ENCODE measurements at places on chromosomes 6 and 20. TPM values are rescaled to one million over a fixed set of nuclear protein-coding genes. Genes with fewer than 3 reads are reported as not detected.

CCN5 gene
- 994 TPM for total RNA-seq

PPP1R16B gene
- total RNA-seq = 8.9 TPM

CDK19 gene
- 8.7 TPM for total RNA-seq

LY6G6C gene
- not detected for total RNA-seq

CSNK2A1 gene
- total RNA-seq = 83.9 TPM

GRCh38 chr6:53686355-53686940 is 20.9 kb upstream of the KLHL31 start:
- no peak overlapping the region for H3K27ac ChIP-seq
- no peak for DNase-seq
- no peaks in the 10 kb centered on the region for H3K27me3 ChIP-seq
- no peaks in the 10 kb centered on the region for H3K4me1 ChIP-seq

- DNase-seq = no peak
- no peaks in the 10 kb centered on the region for H3K27me3 ChIP-seq
- H3K4me3 ChIP-seq = no peak overlapping the region
- H3K36me3 ChIP-seq = no peaks in the 10 kb centered on the region
Observed at GRCh38 chr6:100276311-100277057, 188.2 kb downstream of the SIM1 start.

DNA sequence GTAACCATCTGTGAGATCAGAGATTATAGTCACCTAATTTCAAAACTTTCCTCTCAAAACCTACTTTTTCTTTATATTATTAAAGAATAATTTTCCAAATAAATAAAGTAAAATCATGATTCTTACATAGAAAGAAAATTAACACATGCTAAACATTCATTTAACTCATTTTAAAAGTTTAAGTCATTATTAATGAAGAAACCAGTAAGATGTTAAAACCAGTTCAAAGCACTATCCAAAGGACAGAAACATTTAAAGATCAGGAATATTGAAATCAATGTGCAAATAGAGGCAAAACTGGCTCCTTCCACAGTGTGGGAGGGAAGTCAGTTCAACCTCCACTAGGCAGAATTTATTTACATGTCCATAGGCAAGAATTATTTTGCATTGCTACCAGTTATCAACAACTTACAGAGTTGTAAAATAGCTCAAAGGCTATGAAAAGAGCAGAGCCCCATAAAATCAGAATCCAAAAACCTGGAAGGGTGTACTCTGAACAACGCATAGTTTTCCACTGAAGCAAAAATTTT is 146.9 kb downstream of the KHDC1L start:
- DNase-seq = no peak
- no peak overlapping the region for H3K27ac ChIP-seq
- no peak overlapping the region for H3K4me3 ChIP-seq
- no peaks in the 10 kb centered on the region for H3K36me3 ChIP-seq

- no peaks in the 10 kb centered on the region for H3K27me3 ChIP-seq
- H3K4me1 ChIP-seq = no peaks in the 10 kb centered on the region
- no peaks in the 10 kb centered on the region for H3K36me3 ChIP-seq
- no peak overlapping the region for H3K4me3 ChIP-seq
Observed at GRCh38 chr6:113317891-113318574, 539.1 kb upstream of the MARCKS start.

DNA sequence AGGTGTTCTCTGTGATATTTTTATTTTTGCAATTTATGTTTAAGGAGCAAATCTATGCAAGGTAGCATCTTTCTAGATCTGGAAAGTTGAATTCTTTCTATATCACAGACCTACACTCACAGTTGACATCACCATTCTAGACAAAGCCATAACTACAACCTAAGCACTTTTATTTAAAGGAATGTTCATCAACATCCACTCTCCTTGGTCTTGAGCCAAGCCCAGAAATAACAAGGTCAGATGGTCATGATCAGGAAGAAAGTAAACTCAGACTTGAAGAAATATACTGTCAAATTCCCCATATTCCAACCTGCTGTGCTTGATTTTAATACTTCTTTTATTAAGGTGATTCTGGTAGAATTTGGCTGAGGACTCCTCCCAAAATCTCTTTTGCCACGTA is 32.2 kb downstream of the MMUT start:
- peaks cover 18% of the 10 kb centered on the region for H3K36me3 ChIP-seq
- H3K4me3 ChIP-seq = no peak overlapping the region
- no peaks in the 10 kb centered on the region for H3K4me1 ChIP-seq
- H3K27me3 ChIP-seq = no peaks in the 10 kb centered on the region
- H3K27ac ChIP-seq = no peak overlapping the region
- no peak for DNase-seq

GRCh38 chr20:54872440-54872839 is 397.0 kb downstream of the DOK5 start:
- H3K4me1 ChIP-seq = no peaks in the 10 kb centered on the region
- no peaks in the 10 kb centered on the region for H3K36me3 ChIP-seq
- H3K27ac ChIP-seq = no peak overlapping the region
- H3K27me3 ChIP-seq = no peaks in the 10 kb centered on the region
- no peak for DNase-seq

All from thoracic aorta (tissue), 2 donors.